ENCODE measurements at places on chromosomes 4 and X.

- DNase-seq: peak; percentile 77
Measured at GRCh38 chrX:38929966-38930421, 128.7 kb downstream of the MID1IP1 start.

DNA sequence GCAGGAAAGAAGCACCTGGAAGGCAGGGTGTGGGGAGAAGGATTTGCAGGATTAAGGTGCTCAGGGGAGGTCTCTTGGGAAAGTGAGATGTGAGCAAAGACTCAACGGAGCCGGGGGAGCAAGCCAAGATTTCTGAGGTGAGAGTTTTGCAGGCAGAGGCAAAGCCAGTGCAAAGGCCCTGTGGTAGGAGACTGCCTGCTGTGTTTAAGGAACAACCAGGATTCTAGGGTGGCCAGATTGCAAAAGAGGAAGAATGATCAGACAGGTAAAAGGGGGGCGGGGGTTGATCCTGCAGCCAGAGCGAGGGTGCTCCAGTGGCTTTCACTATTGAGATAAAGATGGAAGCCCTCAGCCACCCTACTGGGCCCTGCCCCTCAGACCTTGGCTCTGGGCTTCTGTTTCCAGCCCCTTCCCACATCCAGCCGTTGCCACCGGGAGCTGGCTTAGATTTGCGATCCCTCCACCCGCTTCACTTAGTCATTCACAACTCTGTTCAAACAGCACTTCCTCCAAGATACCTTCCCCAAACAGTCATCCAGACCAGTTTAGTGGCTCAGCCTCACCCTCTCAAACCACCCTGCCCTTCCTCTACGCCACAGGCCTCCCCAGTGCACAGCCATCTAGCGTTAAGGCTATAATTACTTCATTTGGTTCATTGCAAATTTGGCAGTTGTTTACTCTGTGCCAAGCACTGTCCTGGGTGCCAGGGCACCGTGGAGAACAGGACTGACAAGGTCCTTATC, 23.3 kb upstream of the BCOR start:
- DNase-seq: no peak

GRCh38 chr4:128249787-128250668, 37.6 kb downstream of the PGRMC2 start:
- no peak for DNase-seq

GRCh38 chr4:168805341-168805740, 204.7 kb downstream of the CBR4 start:
- DNase-seq: no peak

DNA sequence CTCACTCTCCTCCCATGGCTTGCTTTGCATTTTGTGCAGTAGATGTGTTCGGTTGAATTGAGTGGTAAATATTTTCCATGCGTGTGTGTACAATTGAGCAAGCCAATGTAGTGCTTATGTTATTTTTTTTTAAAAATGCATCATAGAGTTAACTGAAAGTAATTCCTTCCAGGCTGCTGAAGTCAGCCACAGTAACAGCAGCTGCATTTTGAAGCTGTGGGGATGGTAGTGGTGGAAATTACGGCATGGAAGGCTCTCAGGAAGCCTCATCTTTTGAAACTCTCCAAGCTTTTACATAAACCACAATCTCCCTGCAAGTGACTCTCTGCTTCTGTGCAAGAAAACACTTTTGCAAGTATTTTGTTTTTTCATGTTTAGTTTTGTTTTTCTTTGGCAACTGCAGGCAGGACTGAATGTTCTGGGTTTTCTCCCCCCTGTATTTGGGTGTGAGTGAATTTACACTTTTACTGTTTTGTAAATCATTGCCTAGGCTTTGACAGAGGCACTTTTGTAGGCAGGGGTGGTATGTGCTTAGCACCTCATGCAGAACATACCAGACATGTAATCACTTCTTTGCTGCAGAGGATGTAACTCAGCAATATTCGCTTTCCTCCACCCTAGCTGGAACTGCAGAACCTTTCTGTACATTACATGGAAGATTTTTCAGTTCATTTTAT, 56.2 kb downstream of the LRRC66 start:
- peak; percentile 56 for DNase-seq

- DNase-seq: no peak
Measured at GRCh38 chr4:10281996-10282395, 165.4 kb upstream of the WDR1 start.

DNA sequence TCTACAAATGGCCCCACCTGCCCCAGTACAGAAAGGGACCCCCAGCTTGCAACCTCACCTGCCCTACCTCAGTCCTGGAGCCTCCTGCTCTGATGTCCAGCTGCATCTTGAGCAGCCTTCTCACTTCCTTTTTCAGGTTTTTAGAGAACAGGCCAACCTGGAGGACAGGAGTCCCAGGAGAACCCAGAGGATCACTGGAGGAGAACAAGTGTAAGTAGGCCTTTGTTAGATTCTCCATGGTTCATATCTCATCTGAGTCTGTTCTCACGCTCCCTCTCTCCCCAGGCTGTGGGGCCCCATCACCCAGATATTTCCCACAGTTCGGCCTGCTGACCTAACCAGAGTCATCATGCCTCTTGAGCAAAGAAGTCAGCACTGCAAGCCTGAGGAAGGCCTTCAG, 3.6 kb downstream of the MAGEA11 start:
- DNase-seq: no peak

DNA sequence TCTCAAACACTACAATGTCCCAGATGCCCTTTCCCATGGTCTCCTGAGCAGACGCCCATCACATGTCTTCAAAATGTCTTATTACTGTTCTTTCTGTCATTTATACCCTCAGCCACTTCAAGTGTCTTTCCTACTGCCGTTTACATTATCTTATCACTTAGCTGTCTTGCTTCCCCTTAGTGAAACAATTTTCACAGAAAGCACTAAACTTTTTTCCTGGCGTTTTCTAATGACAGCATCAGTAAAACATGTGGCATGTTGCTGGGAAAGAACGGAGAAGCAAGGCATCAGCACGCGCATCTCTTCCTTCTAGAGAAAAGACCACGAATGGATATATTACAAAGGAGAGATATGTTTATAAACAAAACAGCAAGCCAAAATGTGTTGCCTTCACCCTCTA, 189.7 kb upstream of the SLIT2 start:
- DNase-seq: no peak

DNA sequence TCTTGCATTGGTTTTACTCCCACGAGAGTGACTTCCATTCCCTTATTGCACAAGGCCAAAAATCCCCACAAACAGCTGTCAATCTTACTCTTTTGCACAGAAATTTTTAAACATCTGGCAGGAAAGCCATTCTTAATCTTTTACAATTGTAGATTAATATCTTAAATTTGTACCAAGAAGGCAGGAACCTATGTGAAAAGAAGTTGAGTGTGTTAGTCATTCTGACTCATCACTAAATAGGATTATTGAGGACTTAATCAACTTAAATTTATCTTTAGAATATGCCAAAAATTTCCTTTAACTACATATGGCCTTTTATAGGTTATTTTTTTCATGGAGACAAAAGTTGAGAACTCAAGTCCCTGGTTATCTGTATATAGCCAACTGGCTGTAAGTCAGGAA, 49.0 kb upstream of the VEGFC start:
- DNase-seq: peak; percentile 52

DNA sequence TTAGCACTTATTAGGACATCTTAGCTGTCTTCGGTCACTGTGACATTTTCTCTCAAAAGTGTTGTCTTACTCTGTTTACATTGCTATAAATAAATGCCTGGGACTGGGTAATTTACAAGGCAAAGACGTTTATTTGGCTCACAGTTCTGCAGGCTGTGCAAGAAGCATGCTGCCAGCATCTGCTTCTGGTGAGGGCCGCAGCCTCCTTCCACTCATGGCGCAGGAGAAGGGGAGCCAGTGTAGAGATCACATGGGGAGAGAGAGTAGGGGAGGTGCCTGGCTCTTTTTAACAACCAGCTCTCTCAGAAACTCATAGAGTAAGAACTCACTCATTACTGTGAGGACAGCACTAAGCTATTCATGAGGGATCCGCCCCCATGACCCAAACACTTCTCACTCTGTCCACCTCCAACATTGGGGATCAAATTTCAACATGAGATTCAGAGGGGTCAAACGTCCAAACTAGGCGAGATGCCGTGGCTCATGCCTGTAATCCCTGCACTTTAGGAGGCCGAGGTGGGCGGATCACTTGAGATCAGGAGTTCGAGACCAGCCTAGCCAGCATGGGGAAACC, 43.5 kb upstream of the HERC6 start:
- DNase-seq: no peak

DNA sequence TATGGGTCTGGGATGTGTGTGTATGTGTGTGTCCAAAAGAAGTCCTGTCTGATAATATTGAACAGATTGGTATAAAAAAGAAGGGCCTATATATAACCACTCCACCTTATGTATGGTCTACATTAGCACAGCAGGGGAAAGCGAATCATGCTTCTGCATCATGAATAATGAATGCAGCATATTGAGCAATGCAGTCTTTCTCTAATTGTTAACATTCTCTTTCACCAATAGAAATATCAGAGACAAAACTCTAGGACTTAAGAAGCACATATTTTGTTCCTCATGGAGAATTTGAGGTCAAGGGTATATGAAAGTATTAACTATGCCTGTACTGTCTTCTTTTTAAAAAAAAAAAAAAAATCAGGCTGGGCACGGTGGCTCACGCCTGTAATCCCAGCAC, 264.3 kb upstream of the NOCT start:
- DNase-seq: no peak

GRCh38 chr4:145956288-145956890, 17.8 kb upstream of the ZNF827 start:
- peak; percentile 52 for DNase-seq

- DNase-seq: no peak
Measured at GRCh38 chr4:82124932-82125786, 248.6 kb downstream of the HNRNPD start.

- DNase-seq: peak; percentile 6
Measured at GRCh38 chr4:30828264-30828926, 108.2 kb downstream of the PCDH7 start.

DNA sequence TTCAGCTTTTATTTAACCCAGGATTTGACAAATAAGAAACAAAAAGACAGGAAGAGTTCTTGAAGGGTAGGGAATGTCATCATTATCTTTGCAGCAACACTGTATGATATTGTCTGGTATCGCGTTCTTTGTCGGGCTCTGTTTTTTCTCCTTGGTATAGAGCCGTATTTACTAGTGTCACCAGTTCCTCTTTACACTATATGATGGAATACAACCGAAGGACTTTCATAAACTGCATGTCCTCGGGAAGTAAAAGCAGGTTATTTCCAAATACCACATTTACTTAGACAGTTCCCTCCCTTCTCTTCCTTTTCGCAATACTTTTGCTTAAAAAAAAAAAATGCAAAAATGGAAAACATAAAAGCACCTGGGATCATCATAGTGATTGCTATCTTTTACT, 96.6 kb upstream of the IL13RA1 start:
- no peak for DNase-seq

DNA sequence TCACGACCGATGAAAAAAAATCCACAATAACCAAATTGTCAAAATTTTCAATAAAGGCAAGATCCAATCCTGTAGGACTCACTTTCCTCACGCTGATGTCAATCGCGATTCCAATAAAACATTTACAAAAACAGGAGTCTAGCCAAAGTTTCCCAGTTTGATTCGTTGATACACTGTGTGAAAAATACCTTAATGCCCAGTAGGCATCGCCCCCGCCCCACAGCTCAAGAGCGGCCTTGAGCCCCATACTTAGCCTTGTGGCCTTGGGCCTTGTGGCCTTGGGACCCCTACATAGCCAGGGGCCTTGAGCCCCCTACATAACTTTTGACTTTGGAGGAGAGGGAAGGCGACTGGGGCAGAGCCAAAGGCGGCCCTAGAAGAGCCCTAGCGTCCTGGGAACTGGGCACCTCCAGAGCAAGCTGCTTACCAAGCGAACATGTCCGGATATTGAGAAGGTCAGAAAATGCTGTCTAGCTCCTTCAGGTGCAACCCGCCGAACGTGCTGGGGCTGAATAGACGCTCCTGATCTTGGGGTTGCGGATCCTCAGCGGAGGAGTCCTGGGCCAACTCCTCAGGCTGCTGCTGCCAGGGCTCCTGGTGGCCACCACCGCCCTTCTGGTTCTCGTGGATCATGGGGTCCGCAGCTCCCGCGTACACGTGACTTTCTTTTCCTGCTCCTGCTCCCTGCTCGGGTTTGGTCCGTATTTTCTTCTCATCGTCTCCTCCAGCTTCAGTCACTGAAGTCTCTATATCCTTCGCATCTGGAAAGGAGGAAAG, 62.9 kb downstream of the RHOXF2B start:
- no peak for DNase-seq

DNA sequence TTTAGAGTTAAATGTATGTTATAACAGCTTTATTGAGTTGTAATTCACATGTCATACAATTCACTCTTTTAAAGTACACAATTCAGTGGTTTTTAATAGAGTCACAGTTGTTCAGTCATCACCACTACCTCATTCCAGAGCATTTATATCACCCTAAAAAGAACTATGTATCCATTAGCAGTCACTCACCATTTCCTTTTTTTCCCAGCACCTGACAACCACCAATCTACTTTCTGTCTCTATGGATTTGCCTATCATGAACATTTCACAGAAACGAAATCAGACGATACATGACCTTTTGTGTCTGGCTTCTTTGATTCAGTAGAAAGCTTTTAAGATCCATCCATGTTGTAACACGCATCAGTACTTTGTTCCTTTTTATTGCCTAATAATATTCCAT, 52.9 kb upstream of the FRAS1 start:
- peak; percentile 88 for DNase-seq

GRCh38 chrX:25180242-25180641, 164.5 kb upstream of the ARX start:
- DNase-seq: no peak

- DNase-seq: no peak
Measured at GRCh38 chrX:47148946-47149345, 3.9 kb downstream of the RBM10 start.

DNA sequence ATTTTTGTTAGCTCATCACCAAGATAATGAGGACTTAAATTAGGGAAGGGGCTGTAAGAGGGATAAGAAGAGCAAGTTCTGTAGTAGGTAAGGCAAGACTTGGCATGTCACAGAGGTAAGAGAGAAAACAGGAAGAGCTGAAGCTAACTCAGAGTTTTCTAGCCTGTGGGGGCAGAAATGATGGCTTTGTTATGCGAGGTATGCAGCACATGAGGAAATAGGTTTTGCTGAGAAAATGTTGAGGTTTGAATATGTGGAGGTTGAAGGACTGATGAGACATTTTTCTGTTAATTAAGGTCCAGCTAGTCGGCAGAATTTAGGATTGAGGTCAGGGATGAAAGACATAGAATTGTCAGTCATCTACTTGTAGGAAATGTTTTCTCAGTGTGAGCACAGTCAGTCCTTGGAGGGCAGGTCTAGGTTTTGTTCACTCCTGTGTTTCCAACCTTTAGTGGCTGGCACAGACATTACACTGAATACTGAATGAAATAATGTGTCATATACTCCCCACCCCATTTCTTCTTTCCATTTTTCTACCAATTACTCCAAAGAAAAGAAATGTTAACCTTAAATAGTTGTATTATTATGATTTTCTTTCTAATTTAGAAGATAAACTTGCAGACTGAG, 154.0 kb upstream of the AADAT start:
- peak; percentile 78 for DNase-seq

GRCh38 chrX:115579786-115580294, 18.9 kb downstream of the PLS3 start:
- no peak for DNase-seq

GRCh38 chrX:69815519-69815918, 199.6 kb downstream of the EDA start:
- no peak for DNase-seq
